Fibroblast of upper back skin (primary cell): ENCODE measurements at places on chromosomes 11 and 22.
A peak's percentile ranks its signal among the peaks of the same experiment; 100 is the strongest.

DNA sequence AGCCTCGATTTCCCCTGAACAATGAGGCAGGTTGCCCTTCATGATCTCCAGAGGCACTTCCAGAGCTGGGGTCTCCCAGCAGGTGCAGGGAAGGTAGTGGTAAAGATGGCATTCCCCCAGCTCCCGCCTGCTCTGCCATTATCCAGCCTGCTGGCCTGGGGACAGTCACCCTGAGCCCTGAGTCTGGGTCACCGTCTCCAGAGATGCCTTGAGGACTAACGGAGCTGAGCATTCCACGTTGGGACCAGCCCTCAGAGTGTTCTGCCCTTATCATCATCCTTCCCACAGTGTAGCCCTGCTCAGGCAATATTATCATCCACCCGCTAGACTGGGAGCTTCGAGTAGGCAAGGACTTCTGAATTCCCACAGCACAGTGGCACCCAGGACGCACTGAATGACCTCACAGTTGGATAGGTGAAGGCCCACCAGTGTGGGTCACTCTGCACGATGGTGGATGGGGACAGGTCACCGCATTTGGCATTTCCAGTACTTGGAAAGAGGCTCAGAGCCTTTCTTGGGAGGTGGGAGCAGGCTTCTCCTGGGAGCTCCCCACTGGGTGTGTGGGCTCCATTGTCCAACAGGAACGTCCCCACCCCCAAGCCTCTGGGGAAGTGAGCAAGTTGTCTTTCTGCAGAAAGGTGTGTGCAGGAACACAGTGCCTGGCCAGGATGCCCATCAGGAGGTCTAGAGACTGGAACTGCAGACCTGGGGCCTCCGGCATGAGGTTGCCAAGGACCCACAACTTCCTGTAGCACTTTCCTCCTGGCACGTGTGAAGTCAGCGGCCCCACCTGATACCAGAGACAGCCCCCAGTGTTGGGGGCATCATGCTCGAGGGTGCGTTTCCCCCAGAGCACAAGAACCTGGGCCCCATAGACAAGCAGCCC is 51.4 kb upstream of the WNT7B start:
- no peak for DNase-seq

DNA sequence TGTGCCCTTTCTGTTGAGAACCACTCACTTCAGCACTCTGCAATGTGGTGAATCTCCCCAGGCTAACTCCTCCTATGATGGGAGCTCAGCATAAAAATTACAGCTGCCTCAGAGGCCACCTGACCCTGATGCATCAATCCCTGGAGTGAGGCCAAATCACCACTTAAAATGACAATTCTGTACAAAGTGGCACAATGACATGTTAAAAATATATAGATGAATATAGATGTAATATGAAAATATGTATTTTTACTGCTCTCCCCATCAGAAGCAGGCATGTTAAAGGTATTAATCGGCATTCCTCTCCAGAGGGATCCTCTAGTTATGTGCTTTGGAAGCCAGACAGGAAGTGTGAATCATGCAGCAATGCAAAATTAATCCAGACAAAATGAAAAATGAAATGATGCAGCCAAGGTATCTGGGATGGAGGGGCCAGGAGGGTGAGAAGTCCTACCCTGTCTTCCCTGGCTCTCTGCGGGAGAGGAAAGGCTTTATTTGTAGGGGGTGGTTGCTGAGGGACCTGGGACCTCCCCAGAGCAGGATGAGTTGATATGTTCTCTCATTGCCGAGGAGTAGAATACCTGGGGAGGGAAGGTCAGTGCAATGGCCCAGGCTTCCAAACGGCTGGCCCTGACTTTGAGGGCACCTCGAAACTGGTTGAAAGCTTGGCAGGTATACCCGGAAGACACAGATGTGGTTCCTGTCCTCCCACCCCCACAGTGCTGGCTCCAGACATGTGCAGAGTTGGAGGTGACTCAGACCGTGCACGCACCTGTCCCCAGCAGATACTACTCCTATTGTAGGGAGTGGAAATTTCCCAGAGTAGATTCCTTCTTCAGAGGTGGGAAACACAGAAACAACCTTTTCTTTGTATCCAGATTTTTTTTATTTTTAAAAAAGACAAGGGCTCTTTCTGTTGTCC is 347.9 kb upstream of the NCAM1 start:
- DNase-seq = peak; percentile 94

DNA sequence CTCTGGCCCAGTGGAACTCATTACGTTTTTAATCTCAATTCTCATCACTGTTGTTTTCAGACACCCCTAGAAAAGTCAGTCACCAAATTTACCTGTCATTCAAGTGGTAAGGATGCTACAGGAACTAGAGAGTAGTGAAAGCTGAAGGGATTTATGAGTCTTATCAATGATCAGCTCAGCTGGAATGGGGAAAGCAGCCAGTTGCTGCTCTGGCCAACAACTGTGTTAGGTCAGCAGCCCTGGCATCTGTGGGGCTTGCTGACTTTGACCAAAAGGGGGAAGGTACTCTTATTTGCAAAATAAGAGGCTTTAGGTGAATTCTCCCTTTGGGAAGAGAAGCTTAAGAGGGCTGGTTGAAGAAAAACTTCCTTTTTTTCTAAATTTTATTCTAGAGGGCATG is 76.2 kb upstream of the HORMAD2 start:
- no peak for DNase-seq

DNA sequence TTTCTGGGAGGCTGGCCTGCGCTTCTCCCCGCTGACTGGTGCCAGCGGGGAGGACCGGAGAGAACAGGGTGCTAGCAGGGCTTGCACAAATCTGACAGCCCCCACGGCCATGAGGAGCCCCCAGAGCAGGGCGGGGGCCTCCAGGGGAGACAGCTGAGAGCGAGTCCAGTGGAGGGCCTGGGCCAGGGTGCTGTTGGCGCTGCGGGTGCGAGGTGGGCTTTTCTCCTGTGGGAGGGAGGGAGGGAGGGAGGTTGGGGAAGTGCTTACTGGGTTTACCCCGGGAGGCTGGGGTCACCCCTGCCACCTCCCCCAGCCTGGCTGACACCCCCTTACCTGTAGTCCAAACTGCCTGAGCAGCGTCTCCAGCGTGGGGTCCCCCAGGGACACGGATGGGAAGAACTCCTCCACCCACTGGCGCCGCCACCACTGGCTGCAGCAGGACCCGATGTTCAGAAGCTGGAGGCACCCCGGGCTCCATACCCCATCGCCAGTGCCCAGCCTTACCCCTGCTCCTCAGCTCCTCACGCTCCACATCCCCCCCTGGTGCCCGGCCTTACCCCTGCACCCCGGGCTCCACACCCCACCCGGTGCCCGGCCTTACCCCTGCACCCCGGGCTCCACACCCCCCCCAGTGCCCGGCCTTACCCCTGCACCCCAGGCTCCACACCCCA is 3.9 kb downstream of the LMF2 start:
- DNase-seq = no peak

DNA sequence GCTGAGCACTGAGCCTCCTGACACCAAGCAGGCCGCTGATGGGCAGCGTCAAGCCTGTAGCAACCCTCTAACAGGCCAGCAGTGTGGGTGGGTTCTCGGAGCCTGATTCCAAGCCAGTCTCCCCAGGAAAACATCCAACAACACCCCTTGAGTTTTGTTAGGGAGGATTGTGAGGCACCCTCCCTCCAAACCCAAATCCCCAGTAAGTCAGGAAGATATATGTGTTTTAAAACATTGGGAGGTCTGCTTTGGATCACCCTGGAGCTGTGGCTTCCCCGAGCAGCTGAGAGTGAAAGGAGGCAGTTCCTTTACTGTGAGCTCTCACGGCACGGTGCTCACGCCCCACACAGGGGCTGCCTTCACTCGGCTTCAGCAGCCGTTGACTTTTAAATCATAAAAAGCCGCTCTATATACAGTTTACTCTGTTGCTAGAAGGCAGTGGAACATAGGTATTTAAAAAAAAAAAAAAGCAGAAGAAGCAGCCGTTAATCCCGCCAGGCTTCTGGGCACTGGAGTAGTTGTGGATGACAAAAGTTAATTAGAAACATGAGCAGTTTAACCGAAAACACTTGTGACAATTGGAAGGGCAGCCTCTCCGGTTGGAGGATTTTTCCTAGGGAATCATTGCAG is 218.6 kb downstream of the NAV2 start:
- peak; percentile 87 for DNase-seq

GRCh38 chr11:2467695-2468055 is 22.9 kb downstream of the KCNQ1 start:
- DNase-seq = no peak

GRCh38 chr11:83746921-83747585 is 460.9 kb upstream of the CCDC90B start:
- no peak for DNase-seq

DNA sequence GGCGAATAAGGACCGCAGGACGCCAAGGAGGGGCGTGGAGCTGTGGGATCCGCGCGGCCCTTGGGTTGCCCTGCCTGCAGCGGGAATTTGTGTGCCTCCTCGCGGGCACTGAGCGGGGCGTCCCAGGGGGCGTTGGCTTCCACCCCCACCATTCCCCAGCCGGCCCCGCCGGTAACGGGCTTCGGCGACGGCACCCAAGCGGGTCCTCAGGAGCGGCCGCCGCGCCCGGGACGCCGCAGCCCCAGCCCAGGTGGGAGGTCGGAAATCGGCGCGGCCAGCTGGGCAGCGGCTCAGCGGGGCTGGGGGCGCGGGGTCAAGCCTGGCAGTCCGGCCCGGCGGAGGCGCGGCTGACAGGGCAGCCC is 320 bp downstream of the CLTCL1 start:
- peak; percentile 12 for DNase-seq

DNA sequence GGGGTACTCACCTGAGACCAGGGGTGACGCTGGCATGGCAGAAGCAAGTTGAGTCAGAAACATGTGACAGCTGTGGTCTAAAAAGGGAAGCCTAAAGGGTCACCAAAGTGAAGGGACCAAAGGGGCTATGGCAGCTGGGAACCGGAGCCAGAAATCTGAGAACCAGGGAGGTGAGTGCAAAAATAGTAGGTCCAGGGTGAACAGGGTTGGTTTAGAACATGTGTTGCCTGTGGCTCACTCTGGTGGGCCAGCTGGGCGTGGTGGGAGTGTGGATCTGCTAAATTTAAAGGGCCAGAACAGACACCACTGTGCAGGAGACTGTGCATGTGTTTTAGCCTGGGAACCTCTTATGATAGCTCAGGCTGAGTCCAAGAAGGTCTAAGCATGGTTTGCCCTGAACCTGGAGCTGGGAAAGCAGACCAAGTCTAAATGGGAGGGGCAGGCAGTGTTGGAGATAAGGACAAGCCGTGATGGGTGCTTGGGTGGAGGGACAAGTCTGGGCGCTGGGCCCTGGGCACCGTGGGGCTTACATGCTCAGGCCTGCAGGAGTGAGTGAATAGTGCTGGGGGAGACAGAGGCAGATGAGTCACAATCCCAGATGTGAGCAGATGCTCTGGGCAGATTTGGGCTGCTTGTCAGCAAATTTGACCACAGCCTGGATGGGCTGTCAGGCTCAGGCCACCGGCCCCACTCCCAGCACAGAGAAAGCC is 41.4 kb upstream of the ZBED5 start:
- no peak for DNase-seq

- DNase-seq = peak; percentile 96
Measured at GRCh38 chr22:31055635-31056159, 25.4 kb upstream of the SMTN start.

DNA sequence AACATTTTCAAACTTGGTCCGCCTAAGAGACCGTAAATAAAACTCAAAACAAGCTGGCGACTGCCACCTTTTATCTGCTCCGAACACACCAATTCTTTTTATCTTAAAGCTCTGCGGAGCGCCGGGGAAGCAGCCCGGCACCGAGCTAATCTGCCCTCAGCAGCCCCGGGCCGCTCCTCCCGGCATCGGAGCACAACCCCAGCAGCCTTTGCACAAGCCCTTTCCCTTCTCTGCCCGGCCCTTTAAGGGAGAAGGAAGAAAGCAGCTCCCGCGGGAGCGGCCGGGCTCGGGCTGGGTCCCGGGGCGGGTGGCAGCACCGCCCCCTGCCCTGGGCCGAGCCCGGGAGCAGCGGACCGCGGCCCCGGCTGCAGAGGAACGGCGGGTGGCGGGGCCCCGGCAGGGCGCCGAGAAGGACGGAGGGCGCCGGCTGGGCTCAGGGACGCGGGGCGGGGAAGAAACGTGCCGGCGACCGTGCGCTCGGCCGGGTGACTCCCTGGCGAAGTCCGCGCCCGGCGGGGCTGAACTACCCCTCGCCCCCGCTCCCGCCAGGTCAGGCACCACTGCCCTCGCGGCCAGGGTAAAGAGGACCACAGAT is 133.6 kb upstream of the C11orf58 start:
- peak; percentile 40 for DNase-seq

- DNase-seq = no peak
Measured at GRCh38 chr11:74479732-74480123, 12.4 kb upstream of the KCNE3 start.

GRCh38 chr11:45001466-45002165 is 50.9 kb upstream of the TP53I11 start:
- no peak for DNase-seq

DNA sequence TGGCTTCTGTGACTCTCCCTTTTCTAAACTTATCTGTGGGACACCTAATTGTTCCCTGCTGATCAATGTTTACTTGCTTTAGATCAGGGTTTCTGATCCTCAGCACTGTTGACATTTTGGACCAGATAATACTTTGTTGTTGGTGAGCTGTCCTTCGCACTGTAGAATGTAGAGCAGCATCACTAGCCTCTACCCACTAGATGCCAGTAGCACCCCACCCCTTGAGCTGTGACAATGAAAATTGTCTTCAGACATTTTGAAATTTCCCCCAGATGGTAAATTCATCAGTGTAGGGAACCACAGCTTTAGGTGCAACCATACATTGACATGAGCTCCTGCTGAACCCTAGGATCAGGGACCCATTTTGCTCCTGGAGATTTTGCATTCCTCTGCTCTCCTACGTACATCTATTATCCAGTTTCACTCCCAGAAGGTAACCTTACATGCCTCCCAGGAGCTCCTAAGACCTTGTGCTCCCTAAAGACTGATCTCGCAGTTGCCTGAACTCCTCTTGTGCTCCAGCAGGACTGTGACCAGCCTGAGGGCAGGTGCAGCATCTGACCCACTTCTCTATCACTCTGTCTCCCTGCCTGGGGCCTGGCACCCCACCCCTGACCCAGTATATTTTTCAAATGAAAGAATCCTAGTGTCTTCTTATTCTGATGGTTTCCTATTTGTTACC is 107.8 kb downstream of the FAR1 start:
- DNase-seq = no peak

DNA sequence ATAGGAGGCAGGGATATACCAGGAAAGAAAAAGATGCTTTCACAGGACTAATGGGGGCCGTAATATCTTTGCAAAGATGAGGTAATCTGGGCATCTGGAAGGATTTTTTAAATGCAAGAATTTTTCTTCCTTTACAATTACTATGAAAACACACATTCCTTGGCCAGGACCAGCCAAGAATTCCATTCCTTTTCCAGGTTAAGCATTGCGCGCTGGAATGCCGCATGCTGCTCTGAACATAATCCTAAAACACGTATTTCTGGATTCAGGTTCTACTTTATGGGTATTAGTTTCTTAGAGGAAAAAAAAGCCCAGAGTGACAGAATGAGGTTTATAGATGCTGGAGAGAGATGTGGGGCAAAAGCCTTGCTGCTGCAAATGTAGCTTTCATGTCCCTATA is 99.4 kb upstream of the SORL1-AS1 start:
- DNase-seq = peak; percentile 24
